ENCODE measurements at places on chromosomes 3 and 15.

DNA sequence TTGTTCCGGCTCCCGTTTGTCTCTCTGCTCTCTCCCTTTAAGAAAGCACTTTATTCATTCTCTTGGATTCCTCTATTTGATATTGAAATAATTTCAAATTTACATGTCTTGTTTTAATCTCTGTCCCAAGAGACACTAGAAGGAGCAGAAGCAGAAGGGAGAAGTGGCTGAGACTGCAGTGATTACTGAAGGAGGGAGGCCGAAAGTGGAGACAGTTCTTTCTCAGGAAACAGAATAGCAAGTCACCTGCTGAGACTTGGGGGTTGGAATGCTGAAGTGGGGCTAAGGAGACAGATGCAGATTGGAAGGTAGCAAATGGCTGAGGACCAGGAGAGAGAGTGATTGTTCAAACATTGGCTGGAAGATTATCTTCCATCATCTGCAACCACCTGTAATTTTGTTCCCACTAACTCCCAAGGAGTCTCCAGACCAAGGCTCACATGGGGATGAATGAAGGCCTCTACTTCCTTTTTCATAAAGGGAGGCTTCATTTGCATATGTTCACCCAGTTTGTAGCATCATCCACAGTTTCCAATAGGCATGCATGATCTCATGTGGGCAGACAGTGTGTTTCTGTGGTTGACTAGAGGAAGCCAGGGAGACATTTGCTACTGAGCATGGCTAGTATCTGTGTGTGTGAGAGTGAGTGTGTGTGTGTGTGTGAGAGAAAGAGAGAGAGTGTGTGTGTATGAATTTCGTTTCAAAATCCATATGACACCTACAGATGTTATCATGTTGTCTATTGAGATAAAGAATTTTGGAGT is 24.0 kb downstream of the LTF start:
- DNase-seq: no peak

GRCh38 chr15:59994526-59994887 is 9.6 kb upstream of the FOXB1 start:
- DNase-seq: no peak

- DNase-seq: no peak
Measured at GRCh38 chr3:129592381-129593131, 13.9 kb downstream of the PLXND1 start.

- DNase-seq: no peak
Measured at GRCh38 chr15:22960126-22960525, 20.0 kb downstream of the CYFIP1 start.

- no peak for DNase-seq
Measured at GRCh38 chr15:71713191-71713809, 97.1 kb upstream of the NR2E3 start.

DNA sequence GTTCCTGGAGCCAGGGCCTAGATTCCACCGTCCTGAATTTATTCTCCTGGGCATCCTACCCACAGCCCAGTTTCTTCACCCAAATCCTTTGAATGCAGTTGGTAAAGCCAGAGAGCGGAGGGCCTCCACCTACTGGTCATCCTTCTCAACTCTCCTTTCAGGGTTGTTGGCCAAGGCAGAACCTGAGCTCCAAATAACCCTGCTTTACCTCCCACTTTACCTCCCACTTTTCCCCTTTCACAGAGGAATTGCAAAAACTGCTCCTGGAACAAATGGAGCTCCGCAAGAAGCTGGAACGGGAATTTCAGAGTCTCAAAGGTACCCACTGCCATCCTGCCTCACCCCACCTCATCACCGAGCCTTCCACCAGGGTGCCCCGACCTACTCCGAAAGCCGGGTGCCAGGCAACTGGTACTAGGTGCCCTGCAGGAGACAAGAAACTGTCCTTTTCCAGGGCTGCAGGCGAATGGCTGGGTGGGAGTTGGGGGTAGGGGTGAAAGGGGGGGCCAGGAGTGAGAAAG is 6.8 kb downstream of the SKOR1 start:
- no peak for DNase-seq

DNA sequence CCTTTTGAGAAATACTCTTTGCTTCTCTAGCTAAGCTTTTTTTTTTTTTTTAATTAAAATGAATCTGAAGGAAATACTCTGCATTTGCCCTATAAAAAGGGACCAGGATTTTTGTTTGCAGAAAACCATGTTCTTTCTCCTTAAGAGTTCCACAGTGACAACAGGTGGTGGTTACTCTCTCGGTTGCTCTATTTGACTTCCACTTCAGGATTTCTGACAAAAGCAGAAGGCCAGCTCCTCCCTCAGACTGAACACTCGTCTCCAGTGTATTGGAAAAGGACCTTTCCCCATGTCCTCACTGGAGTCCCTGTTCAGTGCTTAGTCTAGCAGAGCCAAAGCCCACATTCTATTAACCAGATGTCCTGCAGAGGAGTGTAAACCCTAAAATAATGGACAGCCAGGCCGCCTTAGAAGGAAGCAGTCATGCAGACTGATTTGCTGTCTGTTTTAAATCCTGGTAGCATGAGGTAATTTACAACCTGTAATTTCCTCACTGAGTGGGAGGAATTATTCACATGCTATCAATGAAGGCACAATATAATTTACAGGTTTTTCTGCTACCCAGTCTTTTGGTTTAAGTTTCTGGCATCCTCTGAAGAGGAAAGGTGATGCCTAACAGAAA is 599.3 kb downstream of the PYDC2 start:
- no peak for DNase-seq

DNA sequence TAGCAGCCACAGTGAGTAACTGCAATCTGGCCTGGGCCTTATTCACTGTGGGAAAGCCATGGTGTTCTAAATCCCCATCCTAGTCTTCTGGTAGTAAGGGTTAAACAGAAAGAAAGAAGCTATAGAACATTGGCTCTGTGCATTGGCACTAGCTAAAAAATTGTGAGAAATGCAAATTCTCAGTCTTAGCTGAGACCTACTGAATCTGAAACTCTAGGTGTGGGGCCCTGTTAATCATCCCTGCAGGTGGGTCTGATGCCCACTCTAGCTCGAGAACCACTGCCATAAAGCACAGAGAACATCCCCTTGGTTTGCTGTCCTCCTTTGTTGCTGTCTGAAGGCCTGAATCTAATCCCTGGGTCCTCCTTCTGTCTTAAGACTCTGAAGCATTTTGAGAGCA is 59.3 kb downstream of the MEIS2 start:
- no peak for DNase-seq

DNA sequence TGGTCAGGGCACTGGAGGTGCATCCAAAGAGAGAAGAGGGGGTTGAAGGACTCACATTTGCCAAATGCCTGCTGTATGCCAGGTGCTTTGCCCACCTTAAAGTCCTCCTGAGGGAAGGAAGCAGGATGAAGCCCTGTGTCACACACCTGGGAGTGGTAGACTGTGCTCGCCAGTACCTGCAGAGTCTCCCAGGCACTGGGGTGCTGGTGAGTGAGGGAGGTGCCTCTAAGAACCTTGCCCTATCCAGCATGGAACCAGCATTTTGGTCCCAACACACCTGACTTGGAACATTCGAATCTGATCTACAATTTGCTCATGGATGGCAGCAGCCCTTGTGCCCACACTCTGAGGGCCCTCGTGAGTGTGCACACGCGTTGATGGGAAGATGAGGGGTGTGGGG is 76.7 kb downstream of the SEC22A start:
- no peak for DNase-seq

DNA sequence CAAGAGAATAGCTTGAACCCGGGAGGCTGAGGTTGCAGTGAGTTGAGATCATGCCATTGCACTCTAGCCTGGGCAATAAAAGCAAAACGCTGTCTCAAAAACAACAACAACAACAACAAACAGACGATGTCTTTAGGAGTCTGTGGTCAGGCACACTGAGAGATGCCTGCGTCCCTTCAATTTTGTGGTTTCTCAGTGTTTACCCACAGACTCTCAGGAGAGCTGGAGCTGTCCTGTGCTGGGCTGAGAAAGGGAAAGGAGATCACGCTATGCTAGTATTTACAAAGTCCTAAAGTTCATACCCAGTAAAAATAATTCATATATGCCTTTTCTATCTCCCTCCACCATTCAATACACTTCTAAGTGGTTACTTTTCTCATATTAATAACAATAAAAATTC is 6.3 kb downstream of the LAMP3 start:
- no peak for DNase-seq

- peak; percentile 39 for DNase-seq
Measured at GRCh38 chr3:109640146-109640652, 302.9 kb upstream of the DPPA4 start.

GRCh38 chr3:45923755-45924154 is 19.5 kb upstream of the CXCR6 start:
- no peak for DNase-seq

- no peak for DNase-seq
Measured at GRCh38 chr3:64995857-64996551, 308.2 kb upstream of the ADAMTS9 start.

DNA sequence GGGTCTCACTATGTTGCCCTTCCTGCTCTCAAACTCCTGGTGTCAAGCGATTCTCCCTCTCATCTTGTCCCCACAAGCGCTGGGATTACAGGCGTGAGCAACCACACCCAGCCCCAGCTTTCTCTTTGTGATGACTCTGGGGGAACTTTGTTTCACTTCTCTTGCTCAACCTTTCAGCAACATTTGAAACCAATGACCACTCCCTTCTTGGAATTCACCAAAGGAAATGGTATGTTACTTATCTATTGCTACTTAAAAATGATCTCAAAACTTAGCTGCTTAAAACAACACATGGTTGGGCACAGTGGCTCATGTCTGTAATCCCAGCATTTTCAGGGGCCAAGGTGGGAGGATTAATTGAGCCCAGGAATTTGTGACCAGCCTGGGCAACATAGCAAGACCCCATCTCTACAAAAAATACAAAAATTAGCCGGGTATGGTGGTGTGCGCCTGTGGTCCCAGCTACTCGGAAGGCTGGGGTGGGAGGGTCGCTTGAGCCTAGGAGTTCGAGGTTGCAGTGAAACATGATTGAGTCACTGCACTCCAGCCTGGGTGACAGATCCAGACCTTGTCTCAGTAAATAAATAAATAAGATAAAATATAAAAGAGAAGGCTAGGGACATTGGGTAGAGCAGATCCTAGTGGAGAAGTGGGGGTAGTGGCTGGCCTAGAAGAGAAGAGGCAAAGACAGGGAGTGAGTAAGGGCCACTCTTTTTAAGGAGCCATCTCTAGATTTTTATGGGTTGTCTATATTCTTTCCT is 10.3 kb upstream of the COPG1 start:
- DNase-seq: no peak

GRCh38 chr15:34760909-34761308 is 6.1 kb upstream of the GJD2 start:
- DNase-seq: no peak

GRCh38 chr3:146218880-146219866 is 31.7 kb downstream of the PLSCR4 start:
- no peak for DNase-seq

- DNase-seq: no peak
Measured at GRCh38 chr3:69510481-69511030, 124.7 kb upstream of the FRMD4B start.

- no peak for DNase-seq
Measured at GRCh38 chr15:72173401-72173800, 24.2 kb downstream of the GRAMD2A start.

DNA sequence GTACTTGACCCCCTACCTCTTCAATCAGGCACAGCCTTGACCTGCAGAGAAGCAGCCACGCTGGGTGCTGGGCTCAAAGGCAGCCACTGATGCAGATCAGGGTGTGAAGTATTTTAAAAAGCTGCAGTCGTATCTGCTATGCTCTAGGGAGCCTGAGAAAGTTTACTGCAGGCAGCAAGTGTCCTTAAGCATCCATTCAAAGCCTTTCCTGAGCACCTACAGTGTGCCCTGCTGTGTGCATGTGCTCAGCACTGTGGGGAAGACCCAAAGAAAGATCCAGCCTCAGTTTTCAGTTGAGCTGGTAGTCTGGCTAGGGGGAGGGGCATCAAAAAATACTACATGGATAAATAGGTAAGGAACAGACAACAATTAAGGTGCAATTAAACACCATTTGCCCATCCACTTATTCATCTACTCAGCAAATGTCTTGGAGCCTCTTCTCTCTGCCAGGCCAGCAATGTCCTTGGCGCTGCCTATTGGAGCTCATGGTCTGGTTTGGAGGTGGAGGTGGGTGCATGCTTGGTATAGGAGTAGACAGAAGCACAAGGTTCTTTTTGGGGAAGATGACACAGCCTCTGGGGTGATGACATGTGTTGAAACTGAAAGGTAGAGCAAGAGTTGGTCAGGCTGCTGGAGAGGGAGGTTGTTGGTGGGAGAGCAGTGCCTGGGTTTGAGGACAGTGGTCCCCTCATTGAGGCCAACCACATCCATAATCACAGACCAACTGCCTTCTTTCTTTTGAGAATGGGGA is 85.9 kb upstream of the PRR23C start:
- no peak for DNase-seq

- DNase-seq: no peak
Measured at GRCh38 chr15:48834756-48835155, 23.9 kb upstream of the CEP152 start.

GRCh38 chr15:35071106-35071505 is 14.0 kb downstream of the NANOGP8 start:
- no peak for DNase-seq

GRCh38 chr3:41200669-41201021 is 1.3 kb downstream of the CTNNB1 start:
- DNase-seq: no peak

DNA sequence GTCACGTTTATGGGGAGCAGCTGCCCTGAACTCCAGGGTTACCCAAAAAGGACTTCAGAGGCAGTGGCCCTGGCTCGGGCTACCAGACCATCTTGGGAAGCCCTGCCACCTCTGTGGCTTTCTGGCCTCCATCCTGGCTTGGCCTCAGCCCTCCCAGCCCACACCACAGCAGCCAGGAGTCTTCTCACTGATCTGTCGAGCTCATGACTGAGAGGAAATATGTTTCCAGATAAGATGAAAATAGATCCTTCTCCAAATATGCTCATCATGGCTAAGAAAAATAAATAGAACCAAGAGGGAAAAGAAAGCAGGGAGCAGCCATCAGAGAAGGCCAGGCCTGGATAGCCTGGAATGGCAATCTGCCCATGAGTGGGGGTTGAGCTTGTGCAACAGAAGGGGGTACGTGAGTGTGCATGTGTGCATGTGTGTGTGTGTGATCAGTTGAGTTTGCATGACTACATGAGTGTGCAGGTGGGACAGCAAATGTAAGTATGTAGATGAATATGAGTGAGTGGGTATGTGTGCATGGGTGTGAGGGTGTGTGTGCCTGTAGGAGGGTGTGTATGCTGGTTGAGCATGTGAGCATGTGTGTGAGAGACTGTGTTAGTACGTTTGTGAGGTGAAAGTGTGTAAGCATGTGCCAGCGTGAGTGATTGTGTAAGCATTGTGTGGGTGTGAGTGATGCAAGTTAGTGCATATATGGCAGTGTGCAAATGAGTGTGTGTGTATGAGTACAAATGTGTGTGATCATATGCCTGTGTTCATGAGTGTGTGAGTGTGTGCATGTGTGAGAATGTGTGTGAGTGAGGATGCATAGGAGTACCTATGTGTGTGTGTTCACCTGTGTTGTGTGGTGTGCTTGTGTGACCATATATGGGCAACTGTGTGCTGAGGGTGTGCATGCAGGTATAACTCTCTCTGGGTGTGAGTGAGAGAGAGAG is 9.9 kb upstream of the RFT1 start:
- no peak for DNase-seq

GRCh38 chr3:176787506-176787905 is 409.8 kb downstream of the TBL1XR1 start:
- DNase-seq: no peak
